ENCODE measurements at places on chromosomes 7 and 10.

DNA sequence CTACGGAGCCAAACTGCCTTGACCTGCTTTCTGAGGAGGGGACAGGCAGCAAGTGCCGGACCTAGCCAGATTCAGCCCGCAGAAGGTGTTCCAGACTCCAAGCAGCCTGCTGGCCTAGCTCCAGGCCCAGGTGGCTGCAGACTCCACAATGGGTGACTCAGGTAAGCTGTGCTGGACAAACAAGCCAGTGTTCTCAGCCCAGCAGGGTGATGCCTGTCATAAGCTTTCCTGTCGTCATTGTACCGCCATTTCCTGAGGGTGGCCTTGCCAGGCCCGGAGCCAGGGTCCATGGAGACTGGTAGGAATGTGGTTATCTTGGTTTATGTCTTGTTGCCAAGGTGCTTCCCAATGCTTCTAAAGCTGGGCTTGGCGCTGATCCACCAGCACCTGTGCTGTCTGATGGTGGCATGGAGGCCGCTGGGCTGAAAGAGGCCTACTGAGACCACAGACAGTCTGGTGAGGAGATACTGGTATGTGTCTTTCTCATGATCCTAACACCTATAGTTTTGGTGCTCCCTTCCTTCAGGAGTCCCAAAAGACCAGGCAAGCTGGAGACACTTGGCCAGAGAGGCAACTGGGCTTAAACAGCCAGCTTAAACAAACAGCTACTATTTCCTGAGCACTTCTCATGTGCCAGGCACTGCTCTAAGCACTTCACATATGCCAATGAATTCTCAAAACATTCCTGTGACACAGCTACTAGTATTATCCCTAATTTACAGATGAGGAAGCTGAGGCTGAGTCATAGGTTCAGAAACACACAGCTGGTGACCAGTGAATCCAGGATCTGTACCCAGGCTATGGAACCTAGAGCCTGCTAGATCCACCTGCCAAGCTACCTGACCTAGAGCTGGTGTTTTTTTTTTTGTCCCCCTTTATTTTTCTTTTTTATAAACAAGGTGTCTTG, 42.0 kb downstream of the ZC3HC1 start:
- peak; percentile 23 for DNase-seq

DNA sequence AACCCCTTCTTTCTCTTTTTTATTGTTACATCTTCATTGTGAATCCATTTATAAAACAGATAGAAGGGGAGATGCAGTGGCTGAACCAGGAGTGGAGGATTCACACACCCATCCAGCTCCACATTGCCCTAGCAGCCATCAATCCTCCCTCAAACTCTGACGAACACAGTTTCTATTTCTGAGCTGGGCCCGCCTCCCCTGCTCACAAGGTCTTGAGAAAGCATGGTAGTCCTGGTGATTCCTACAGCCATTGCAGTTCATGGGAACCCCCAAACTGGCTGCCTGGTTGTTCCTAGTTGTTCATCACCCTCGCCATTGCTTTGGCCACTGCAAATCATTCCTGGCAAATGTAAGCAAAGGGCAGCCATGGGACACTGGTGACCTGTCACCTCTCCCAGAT, 258.5 kb upstream of the AOAH start:
- no peak for DNase-seq

- no peak for DNase-seq
These were observed 46.9 kb downstream of the KMT2E start for GRCh38 chr7:105060923-105061322.

GRCh38 chr10:56346845-56347415, 14.1 kb downstream of the ZWINT start:
- no peak for DNase-seq
